ENCODE measurements at places on chromosomes 1 and 21.

- no peak for DNase-seq
Measured at GRCh38 chr1:4424766-4425165, 229.6 kb upstream of the AJAP1 start.

DNA sequence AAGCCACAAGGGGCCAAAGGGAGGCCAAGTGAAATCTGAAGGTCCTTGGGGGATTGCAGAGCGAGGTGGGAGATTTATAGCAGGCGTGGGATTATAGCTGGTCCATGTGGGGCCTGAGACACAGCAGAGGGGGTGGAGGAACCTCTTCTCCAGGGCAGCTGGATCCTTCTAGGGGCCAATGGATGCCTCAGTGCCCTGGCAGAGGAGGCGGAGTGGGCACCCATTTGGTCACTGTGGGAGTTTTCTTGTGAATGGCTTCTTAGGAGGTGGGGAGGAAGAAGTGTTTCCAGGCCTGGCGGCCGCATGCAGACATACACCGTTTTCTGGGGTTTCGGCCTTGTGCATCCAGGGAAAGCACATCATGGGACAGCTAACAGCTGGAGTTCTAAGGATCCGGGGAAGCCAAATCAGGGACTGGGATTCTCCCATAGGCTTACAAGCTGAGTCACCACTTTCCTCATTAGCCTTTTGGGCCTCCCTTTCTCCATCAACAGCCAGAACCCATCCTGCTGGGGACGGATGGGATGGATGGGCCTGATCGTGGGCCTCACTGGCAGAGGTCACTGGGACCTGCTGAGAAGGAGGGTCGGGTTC lies 76.5 kb downstream of the RHOU start:
- DNase-seq, result no peak

GRCh38 chr1:241998412-241998921 lies 431 bp downstream of the MAP1LC3C start:
- DNase-seq, result no peak

- no peak for DNase-seq
Measured at GRCh38 chr1:167298325-167298724, 77.6 kb downstream of the POU2F1 start.

DNA sequence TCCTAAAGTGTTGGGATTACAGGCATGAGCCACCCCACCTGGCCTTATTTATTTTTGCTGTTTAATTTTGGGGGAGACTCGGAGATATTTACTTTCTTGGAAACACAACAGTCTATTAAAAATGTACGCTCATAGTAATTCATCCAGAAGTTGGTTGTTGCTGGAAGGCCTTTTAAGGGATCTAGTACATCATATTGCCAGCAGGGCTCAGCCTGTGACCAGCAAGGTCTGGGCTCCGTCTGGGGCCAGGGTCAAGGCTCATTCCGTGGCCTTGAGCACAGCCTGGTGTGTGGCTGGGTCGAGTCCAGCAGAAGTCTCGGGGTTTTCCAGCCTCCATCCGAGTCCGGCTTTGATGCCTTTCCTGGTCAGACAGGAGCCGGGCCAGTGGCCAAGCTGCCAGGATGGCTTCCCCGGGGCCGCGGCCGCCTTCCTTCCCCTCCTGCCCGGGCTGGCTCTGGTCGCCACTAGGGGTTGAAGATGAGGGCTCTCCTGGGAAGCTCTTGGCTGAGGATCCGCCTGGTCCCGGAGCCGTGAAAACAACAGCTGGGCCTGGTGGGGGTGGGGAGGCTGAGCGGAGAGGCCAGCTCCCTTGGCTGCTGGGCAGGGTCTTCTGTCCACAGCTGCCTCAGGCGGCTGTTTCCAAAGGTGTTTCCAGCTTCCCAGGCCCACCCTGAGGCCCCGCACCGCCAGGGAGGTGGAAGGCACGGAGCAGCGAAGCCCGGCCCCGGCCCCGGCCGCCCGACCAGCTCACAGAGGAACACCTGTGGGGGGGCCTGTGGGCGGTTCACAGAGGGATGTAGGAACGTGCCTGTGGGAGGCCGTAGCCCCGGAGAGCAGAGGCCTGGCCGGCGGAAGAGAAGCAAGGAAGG lies 5.1 kb upstream of the VWA1 start:
- peak; percentile 82 for DNase-seq

- DNase-seq, result no peak
Measured at GRCh38 chr1:147840909-147841308, 61.7 kb upstream of the GJA8 start.

GRCh38 chr1:208778417-208778816 lies 534.2 kb upstream of the PLXNA2 start:
- no peak for DNase-seq

GRCh38 chr1:174217787-174218574 lies 58.7 kb downstream of the RABGAP1L start:
- no peak for DNase-seq

- no peak for DNase-seq
Measured at GRCh38 chr1:236615399-236616148, 11.3 kb upstream of the HEATR1 start.

- DNase-seq, result no peak
Measured at GRCh38 chr1:67977756-67978155, 72.7 kb downstream of the DIRAS3 start.

DNA sequence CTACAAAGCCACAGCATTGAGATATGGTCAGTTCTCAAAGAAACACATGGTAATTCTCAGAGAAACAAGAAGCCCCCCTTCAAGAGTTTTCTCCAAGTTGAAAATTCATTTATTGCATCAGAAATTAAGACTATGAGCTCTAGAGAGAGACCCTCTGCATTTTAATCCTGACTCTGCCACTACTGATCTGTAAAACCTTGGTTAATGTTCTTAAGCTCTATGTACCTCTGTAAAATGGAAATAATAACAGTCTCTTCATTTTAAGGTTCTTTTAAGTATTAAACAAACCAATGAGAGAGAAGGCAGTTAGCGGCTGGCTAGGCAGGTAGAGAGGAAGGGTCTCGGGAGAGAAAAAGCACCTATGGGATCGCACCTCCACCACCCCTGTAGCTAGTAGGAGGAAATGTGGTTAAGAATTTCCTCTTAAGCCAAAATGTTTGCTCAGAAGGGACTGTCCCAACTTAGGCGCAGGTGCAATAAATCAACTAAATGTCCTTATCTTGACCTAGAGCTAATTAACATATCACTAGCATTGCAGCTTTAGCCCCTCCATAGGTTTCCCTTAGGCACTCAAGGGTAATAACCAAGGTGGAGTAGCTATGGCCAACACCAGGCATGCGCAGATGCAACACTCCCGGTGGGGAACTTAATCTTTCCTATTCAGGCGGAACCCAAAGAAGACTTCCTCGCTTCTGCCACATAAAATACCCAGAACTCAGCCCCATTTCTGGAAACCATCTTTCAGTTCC lies 1685.4 kb downstream of the MRPL39 start:
- no peak for DNase-seq

- DNase-seq, result no peak
Measured at GRCh38 chr1:111967067-111967690, 22.3 kb downstream of the KCND3 start.

DNA sequence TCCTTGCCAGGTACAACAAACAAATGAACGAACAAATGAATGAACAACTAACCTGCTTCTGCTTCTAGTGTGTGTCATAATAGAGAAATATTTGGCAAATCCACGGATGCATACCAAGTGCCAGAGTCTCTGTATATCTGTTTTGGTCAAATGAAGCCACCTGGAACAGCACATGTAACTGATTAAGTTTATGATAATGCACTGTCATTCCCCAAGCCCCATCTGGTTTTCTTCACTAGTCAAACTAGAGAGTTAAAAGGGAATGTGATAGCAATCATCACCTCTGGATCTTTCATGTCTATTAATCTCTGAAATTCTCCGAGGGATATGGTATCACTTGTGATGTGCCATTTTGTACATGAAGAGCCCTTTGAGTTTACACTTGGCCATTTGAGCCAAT lies 21.0 kb upstream of the SCAF4 start:
- DNase-seq, result no peak

DNA sequence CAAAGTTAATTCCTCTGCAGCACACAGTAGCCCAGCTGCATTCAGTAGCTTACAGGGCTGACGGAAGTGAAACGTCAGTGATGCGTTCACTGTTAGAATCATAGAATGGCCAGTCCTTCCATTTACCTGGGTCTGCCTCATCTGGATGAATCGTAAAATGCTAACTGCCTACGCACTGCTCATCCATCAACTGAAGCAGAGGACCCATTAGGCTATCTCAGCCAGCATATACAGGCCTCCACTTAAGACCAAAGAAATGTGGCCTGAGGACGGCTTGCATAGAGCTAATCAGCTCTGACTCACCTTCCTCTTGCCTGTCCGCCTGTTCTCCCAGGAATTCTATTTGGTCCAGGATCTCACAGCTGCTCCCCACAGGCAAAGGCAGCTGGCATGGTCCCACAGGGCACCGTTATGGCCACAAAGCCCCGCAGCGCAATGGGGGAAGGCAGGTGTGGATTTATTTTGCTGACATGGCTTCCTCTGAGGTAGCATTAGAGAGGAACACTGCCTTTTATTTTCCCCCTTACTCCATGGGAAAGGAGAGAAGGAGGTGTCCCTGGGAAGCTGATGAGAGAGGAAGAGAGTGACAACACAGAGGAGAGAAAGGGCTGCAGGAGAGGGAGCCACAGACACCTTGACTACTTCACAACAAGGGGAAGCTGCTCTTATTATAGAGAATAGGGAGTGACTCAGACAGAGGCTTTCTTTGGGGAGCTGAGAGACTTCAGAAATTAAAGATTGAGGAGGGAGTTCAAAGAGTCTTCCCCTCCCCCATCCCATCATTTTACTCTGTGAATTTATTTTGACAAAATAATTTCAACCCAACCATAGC lies 177.6 kb downstream of the HHIPL2 start:
- DNase-seq, result no peak

GRCh38 chr21:33109574-33110339 lies 39.8 kb downstream of the OLIG1 start:
- peak; percentile 87 for DNase-seq

GRCh38 chr1:94736073-94736472 lies 84.1 kb upstream of the SLC44A3 start:
- no peak for DNase-seq

GRCh38 chr1:9302745-9303524 lies 10.2 kb downstream of the SPSB1 start:
- no peak for DNase-seq

DNA sequence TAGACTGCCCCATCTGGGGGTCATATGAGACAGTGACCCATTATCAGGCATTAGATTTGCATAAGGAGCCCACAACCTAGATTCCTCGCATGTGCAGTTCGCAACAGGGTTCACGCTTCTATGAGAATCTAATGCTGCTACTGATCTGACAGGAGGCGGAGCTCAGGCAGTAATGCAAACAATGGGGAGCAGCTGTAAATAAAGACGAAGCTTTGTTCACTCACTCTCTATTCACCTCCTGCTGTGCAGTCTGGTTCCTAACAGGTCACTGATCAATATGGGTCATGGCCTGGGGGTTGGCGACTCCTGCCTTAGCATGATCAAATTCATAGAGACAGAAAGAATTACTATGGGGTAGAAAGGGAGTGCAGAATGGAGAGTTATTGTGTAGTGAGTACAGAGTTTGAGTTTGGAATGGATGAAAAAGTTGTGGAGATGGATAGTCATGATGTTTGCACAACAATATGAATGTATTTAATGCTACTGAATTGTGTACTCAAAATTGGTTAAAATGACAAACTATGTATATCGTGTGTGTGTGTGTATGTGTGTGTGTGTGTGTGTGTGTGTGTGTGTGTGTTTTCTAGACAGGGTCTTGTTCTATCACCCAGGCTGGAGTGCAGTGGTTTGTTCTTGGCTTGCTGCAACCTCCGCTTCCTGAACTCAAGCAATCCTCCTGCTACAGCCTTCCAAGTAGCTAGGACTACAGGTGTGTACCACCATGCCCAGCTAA lies 42.2 kb downstream of the BTF3L4 start:
- DNase-seq, result no peak

DNA sequence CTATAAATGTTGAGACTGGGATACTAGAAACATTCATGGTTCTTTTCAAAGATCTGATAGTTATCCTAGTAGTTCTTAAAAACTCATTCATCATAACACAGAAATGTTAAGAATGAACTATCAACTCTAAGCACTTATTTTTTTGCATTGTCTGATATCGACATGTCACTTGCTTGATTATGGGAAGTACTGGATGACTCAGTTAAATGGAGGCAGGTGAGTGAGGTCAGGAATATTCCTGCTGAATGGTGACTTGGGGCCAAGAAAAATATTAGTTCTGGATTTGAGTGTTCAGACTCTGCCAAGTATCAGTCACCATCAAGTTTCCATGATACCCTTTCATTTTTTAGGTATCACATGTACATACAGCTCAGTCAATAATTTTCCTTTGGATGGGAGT lies 63.6 kb downstream of the NEK7 start:
- no peak for DNase-seq

GRCh38 chr1:39270368-39270767 lies 65.9 kb downstream of the MACF1 start:
- no peak for DNase-seq

DNA sequence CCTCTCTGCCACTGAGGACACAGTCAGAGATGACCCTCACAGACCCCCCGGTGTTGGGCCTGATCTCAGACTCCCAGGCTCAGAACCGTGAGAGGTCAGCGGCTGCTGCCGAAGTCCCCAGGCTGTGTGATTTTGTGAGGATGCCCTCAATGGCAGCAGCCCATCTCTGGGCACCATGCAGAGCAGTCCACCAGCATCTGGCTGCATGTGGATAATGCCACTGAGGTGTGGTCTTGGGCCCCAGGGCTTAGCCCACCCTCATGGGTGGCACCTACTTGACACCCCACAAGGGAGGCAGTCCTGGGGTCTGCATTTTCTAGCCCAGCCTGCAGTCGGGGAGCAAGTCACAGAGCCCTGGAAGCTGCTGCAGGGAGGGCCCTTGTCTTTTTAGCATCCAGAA lies 5.5 kb upstream of the ACTRT2 start:
- DNase-seq, result no peak

DNA sequence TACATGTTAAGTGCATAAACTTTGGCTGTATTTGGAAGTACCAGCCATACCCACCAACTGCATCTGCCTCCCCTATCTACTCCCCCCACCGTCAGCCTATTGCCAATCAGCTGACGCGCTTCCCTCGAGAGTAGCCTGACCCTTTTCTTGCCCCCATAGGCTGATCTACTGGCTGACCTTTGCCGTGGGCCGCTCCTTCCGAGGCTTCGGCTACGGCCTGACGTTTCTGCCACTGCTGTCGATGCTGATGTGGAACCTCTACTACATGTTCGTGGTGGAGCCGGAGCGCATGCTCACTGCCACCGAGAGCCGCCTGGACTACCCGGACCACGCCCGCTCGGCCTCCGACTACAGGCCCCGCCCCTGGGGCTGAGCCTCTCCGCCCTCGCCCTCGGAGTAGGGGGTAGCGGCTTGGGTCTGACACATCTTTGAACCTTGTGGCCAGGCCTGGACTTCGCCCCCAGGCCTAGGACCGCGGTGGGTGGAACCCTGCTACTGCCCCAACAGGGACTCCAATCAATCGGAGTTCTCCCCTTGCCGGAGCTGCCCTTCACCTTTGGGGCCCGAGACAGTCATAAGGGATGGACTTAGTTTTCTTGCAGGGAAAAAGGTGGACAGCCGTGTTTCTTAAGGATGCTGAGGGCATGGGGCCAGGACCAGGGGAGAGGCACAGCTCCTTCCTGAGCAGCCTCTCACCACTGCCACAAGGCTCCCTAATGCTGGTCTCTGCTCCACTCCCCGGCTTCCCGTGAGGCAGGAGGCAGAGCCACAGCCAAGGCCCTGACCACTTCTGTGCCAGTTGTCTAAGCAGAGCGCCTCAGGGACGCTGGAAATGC lies 4.0 kb downstream of the GLMP start:
- no peak for DNase-seq

GRCh38 chr1:157992833-157993146 lies 655 bp upstream of the KIRREL1 start:
- no peak for DNase-seq

GRCh38 chr1:7403265-7404045 lies 367.6 kb upstream of the VAMP3 start:
- DNase-seq, result no peak

Data from NCI-H2171 (cell line).